ENCODE measurements at places on chromosomes 7 and 10. TPM values are rescaled to one million over a fixed set of nuclear protein-coding genes. Genes with fewer than 3 reads are reported as not detected.
A peak's percentile ranks its signal among the peaks of the same experiment; 100 is the strongest.

GRCh38 chr7:158829021-158829341 is 328 bp downstream of the ESYT2 start:
- peak; percentile 55 for DNase-seq

DNA sequence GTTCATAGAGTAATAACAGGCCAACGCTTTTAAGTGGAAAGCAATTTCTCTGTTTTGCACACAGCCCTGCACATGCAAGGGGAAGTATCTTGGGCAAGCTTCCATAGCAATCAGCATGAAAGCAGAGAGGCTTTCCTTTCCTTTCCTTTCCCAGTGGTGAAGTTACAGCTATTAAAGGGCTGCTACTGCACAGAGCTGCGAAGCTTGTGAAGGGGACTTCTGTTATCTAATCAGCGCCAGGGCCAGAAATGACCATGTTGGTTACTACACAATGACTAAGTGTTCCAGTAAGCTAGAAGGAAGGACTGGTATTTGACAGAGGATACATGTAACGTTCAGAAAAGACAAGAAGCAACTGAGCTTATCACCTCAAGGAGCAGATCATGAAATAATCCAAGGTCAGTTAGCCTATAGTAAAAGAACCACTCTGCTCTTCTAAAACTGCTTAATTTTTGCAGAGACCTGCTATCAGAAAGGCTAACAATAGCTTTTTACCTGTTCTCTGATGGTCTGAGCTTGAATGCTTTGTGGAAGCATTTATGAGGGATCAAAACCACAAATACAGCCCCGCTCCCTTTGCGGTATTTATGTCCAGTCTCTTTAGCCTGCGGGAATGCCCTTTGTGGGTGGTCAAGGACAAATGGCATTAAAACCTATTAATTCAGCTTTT is 45.9 kb downstream of the SGMS1 start:
- DNase-seq = peak; percentile 62

DNA sequence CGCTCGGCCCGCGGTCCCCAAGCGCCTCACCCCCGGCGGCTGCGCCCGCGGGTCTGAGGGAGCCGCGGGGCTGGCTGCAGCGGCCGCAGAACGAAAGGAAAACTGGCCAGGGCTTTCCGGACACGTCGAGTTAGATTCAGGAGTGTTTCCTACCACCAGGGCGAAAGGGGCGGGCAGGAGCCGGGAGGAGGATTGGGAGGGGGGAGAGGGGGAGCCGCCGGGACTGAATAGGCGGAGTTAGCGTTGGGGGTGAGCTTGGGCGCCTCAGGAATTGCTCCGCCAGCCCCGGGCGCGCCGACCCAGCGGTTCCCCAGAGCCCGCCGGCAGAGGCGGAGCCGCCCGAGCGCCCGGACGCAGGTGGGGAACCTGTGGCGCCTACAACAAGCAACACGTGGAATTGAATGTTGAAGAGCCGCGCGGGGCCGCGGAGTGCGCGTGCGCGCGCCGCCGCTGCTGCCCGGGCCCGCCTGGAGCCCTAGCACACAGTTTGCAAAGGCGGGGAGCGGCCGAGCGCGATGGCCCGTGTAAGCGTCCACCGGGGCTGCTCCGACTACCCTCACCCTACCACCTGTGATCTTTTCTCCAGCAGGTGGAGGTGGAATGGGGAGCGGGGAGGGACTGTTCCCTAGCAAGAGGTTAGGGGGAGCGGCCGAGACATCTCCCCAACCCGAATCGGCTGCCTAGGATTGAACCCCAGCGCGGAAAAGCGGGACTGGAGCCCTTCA is at the start of gene CADPS2:
Gene CADPS2 (minus strand): TSS at position 104 of the 725 bp plus-strand sequence. CDS start 123 bp downstream, outside the sequence.
- peak; percentile 58 for DNase-seq

DNA sequence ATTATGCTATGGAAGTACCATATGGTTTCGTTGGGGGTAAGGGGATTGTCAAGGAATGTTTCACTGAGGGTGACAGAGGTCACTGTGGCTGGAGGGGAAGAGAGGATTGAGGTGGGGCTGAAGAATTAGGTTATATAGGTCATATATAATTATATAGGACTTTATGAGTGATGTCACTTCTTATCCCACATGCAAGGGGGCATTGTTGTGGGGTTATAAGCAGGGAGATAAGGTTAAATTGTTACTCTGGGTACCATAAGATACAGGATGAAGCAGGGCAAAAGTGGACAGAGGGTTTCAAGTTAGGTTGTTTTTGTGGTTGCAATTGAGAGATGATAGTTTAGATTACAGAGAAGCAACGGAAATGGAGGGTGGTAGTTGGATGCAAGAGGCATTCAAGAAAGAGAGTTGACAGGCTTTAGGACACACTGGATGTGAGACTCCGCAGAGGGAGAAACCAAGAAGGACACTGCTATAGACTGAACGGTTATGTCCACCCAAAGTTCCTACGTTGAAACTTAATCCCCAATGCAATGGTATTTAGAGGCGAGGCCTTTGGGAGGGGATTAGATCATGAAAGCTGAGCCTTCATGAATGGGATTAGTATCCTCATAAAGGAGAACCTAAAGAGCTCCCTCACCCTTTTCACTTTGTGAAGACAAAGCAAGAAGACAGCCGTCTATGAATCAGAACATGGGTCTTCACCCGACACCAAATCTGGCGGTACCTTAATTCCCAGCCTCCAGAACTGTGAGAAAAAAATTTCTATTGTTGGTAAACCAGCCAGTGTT is 7.0 kb upstream of the PRR15 start:
- DNase-seq = no peak

DNA sequence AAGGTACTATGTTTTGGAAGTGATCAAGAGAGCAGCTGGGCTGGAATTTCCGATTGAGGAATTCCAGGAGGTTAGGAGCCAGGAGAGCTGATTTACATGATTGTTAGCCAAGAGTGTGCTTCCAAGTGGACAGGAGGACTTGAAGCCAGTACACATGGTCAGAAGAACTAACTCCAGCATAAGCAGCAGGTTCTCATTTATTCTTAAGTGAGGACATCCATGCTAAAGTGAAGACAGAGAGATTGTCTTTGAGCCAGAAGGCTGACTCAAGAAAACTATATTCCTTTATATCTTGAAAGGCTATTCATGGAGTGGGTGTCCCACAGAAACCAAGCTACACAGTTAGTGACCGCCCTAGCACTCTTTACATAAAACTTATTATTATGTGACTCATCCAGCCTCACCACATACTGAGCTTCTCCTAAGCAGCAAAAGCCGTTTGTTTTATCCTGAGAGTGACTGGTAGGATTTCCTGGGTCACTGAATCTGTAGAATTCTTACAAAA is 56.7 kb upstream of the SEMA3A start:
- DNase-seq = peak; percentile 70

GRCh38 chr7:145212050-145212449 is 376.2 kb upstream of the TPK1 start:
- no peak for DNase-seq

GRCh38 chr7:149843566-149843965 is 5.4 kb downstream of the ZNF862 start:
- no peak for DNase-seq

DNA sequence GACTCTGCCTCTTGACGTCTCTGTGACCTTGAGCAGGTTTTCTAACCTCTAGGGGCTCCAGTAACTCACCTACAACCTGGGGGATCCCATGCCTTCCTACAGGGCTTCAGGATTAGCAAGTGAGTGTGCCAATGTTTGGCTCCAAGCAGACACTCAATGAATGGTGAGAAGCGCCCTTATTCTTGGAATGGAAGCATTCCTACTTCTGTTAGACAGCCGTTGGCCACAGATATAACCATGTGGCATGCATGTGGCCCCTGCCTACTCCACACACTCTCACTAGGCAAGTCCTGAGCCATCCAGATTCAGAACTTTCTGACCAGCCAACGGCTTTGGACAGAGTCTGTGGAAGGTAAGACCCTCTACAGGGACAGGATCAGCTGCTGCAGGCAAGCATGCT is 108.9 kb upstream of the LYZL2 start:
- DNase-seq = no peak

GRCh38 chr10:71427246-71427645 is 30.5 kb downstream of the CDH23 start:
- no peak for DNase-seq

- no peak for DNase-seq
These were observed 191.7 kb downstream of the TCERG1L start for GRCh38 chr10:131119626-131120355.

DNA sequence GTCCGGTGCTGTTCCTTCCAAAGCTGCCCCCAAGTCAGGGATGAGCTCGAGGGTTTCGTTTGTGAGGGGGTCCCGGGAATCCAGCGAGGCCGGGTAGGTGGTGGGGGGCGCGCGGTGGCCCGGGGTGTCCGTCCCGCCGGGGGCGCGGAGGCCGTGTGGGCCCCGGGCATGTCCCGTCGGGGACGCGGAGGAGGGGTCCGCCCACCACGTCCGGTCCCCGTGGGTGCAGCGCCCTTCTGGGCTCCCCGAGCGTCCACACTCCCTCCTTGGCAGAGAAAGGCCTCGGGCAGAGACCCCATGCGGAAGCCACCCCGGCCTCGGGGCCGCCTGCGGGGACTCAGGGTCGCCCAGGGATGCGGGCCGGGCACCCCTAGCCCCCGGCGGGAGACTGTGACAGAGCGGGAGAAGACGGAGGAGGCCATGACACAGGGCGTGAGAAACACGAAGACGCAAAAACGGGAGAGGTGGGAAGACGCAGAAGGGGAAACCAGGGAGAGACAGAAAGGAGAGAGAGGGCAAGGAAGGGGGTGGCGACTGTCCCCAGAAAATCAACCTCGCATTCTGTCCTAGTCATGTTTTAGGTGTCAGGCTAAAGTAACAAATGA is 640 bp upstream of the ZNF425 start:
- DNase-seq = no peak

DNA sequence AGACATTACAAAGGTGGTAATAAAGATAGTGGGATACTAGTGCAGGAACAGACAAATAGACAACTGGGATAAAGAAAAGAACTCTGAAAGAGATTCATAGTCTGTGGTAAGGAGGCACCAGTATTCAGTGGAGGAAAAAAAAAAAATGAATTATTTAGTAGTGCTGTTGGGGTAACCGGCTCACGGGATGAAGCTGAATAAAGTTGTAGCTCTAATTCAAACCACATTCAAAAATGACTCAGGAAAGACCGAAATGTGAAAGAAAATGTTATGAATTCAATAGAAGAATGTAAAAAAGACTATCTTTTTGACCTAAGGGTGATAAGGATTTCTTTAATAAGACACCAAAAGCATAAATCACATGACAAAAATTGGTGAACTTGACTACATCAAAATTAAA is 83.1 kb upstream of the HABP2 start:
- no peak for DNase-seq

DNA sequence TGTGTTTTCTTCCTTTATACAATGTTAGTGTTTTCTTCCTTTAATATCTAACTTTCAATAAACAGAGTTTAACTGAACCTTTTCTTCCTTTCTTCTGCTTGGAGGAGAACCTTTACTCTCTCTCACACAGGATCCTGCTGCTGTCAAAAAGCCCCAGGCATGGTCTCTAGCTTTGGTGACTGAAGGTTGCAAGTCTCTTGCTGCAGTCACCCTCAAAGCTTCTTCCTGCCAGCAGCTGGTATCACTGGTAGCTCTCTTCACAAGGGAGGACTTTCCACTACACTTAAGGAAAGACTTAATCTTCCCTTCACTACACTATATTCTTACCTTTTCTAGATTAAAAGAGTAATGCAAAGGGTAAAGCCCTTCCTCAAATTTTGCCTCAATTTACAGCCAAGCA is 153.4 kb downstream of the SGMS1 start:
- DNase-seq = peak; percentile 8

GRCh38 chr7:44184206-44184872 is 4.9 kb downstream of the GCK start:
- peak; percentile 94 for DNase-seq

- no peak for DNase-seq
These were observed 16.1 kb upstream of the PCLO start for GRCh38 chr7:83178796-83179195.

DNA sequence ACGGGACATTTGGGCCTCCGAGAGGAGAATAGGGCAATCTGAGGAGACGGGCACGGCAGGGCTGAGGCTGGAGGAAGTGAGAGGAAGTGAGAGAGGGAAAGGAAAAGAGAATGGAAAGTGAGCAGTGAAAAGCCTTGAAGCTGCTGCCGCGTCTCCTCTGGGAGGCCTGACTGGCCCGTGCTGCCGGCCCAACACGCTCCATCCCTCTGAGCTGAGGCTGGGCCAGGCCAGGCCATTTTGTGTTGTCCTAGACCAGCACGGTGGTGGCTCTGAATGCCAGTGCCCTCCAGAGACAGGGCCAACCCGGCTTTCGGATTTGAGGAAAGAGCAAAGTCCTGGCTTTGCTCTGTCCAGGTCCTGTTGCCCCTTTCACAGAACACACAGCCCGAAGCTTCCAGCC is 361.1 kb upstream of the SHH start:
- no peak for DNase-seq

GRCh38 chr7:12985228-12985627 is 297.8 kb downstream of the ARL4A start:
- no peak for DNase-seq

DNA sequence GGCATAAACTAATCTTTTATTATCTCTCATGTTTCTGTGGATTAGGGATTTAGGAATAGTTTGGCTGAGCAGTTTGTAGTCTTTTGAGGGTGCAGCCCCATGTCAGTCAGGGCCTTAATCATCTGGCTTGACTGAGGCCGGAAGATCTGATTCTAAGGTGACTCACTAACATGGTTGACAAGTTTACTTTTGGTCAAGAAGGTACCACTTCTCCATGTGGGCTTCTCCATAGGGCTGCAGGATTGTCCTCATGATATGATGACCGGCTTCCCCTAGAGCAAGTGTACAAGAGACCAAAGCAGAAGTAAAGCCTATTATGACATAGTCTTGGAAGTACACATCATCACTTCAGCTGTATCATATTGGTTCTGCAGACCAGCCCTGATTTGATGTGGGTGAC is 45.9 kb upstream of the OIT3 start:
- DNase-seq = peak; percentile 84

- no peak for DNase-seq
These were observed 1.8 kb upstream of the IGF2BP3 start for GRCh38 chr7:23472046-23472445.

DNA sequence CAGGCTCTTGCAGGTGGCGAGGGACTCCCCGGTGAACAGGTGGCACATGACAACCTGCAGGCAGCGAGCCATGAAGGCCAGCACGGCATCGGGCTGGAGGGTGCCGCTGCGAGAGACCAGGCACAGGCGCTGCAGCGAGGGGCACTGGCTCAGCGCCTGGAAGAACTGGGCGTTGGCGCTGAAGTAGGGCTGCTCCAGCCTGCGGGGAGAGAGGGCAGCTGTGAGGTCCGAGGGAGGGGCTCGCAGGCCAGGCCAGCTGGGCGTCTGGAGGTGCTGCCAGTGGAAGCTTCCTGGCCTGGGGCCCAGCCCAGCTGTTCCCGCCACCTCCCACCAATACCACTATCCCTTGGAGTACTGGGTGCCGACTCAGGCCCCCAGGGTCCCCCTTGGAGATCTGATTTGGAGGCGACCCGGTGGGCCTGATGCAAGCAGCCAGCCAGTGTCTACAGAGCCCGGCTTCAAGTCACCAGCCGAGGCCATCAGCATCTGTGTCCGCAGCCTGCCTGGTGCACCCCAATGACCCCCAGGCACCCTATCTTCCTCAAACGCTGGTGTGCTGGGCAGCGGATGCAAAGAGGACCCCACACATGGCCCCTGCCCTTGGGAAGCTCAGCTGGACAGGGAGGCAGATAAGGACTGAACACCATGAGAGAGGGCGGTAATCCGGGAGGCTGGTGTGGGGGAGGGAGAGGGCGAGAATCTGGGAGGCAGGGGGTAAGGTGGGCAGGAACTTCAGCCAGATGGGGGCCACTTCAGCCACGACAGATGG is 67.8 kb upstream of the TNRC18 start:
- DNase-seq = no peak

- DNase-seq = peak; percentile 82
These were observed 136.2 kb downstream of the PLXDC2 start for GRCh38 chr10:19952224-19953010.

The SEM1 gene
- total RNA-seq = 182 TPM

The CYP2C18 gene
- total RNA-seq = 20.9 TPM

The AASS gene
- 12.4 TPM for total RNA-seq

The CALHM3 gene
- not detected for total RNA-seq

The PNLIP gene
- under 0.01 TPM for total RNA-seq

The NODAL gene
- total RNA-seq = not detected

The SCART1 gene
- 1.1 TPM for total RNA-seq
